ENCODE measurements at places on chromosomes 3 and 15.

DNA sequence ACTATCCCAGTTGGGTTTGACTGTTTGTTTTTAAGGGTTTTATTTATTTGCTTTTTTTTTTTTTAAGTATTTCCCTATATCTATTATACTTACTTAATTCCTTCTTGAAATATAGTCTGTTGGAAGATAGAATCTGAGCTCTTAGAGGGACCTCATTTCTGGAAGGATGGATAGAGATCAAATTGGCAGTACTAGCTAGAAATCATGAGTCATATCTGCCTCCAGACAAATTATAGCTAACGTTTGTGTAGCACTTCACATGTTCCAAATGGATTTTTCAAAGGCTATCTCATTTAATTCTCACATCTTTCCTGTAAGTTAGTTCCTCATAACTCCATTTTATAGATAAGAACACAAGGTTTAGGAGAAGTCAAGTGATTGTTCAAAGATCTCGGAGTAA, 384.7 kb downstream of the ZIC1 start:
- no peak for DNase-seq

- DNase-seq = no peak
These were observed 68.2 kb upstream of the TJP1 start for GRCh38 chr15:29890336-29891095.

GRCh38 chr3:131110087-131110486, 83.4 kb downstream of the NEK11 start:
- peak; percentile 16 for DNase-seq

DNA sequence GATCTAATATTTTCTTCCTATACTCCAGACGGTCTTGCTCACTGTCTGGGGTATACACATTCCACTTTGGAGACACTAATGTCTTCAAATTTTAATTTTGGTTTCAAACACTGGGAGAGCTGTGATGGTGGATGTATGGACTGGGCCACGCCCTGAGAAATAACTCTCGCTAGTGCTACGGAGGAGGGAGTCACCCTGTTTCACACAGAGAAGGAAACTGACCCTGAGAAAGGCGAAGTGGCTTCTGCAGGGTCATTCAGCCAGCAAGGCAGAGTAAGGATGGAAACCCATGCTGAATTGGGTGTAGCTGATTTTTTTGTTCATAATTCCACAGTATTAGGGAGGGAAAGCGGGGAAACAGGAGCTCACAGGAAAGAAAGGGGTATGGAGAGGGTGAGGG, 8.6 kb upstream of the SKIC8 start:
- no peak for DNase-seq

DNA sequence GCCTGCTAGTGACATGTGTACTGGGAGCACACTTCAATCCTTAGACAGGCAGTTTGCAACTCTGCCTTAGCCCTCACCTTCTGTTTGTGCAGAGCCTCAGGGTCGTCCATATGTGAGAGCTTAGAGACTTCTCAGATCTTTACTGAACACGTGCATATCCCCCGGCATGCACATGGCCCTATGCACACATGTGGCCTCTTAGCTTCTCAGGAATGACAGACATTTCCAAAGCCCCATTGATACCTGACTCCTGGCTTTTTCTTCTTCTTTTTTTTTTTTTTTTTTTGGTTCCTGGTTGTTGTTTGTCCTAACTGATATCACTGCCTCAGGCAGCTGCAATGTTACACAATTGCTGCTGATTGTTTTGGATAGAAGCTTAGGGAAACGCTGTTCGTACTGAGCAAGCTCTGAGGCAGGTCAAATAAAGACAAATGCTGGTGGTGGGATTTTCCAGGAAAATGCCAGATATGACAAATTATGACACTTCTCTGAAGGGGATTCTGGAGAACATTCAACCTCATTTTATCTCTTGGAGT, 107.2 kb upstream of the RGMA start:
- no peak for DNase-seq

- DNase-seq = no peak
These were observed 219.6 kb downstream of the EPHA3 start for GRCh38 chr3:89326997-89327396.

GRCh38 chr3:79236496-79236895, 531.3 kb downstream of the ROBO1 start:
- DNase-seq = no peak

DNA sequence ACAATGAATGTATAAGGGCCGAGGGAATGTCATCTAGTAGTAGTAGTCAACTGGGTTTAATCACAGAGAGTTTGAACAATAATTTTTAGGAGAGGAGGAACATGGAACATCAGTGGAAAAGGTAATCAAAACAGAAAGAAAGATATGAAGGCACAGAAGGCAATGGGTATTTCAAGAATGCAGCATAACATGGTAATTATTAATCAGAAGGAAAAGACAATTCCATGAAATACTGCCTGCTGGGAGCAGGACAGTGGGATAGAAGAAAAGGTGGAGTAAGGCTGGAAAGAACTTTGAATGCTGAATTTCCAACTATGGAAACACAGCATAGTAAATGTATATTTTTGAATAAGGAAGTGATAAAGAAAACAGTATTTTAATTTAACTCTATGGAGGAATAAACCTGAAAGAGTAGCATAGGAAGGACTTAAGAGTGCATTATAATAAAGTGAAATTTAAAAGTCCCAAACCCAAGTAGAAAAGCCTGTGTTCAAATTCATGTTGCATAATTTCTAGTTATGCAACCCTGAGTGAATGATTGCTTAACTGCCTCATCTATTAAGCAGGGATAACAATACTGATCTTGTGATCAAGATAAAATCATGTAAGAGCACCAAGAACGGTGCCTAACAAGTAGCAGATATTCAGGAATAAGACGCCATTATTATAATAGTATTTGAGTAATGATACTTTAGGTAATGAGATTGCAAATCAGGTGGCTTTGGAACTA, 357.7 kb downstream of the TBC1D5 start:
- no peak for DNase-seq

GRCh38 chr15:49927189-49927861, 191.7 kb downstream of the ATP8B4 start:
- no peak for DNase-seq

DNA sequence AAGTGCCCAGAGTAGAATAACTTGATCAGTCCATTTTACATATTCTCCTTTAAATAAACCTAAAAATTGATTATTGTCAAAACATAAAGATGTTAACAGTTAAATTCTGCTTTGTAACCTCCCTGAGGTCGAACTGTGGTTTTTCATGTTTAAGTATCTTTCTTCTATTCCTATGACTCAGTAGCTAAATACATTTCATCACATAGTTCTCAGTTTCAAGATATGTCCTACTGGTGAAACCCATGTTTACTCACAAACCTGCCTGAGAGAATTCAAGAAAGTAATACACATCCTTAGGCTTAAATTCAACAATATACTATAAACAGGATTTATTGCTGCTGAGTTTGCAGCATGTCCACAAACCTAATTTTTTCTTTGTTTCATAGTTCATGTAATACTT, 692.9 kb downstream of the ZPLD1 start:
- no peak for DNase-seq

GRCh38 chr3:88810455-88810854, 297.0 kb upstream of the EPHA3 start:
- DNase-seq = no peak

GRCh38 chr15:77481670-77482069, 61.0 kb downstream of the HMG20A start:
- no peak for DNase-seq

GRCh38 chr3:13537909-13538296, 11.0 kb upstream of the FBLN2 start:
- peak; percentile 81 for DNase-seq

- peak; percentile 69 for DNase-seq
These were observed 31.6 kb downstream of the ZDHHC19 start for GRCh38 chr3:196179380-196180308.

DNA sequence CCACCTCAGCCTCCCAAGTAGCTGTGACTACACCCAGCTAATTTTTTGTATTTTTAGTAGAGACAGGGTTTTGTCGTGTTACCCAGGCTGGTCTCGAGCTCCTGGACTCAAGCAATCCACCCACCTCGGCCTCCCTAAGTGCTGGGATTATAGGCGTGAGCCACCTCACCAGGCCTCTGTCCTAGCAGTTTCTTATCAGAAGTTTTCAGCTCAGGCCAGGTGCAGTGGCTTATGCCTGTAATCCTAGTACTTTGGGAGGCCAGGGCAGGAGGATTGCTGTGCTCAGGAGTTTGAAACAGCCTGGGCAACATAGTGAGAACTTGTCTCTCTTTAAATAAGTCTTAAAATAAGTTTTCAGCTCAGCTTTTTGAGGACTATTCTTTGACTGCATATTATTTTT, 48.4 kb downstream of the SGO1 start:
- DNase-seq = no peak

DNA sequence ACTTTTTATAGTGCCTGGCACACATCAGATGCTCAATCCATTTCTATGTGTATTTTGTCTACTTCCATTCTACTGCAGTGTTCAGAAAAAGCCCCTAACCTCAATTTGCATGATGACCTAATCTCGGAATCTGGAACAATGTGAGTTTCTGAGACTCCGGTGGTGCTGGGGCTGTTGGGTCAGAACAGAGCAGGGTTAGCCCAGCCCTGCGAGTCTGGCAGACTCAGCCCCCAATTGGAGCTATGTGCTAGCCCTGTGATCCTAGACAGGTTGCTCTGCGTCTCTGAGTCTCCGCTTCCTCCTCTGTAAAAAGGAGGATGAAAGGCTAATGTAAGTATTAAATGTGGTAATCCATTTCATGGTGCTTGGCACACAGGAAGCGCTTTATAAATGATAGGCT, 95.0 kb upstream of the ICE2 start:
- no peak for DNase-seq

- no peak for DNase-seq
These were observed 369.4 kb downstream of the NR2F2 start for GRCh38 chr15:96699871-96700401.

DNA sequence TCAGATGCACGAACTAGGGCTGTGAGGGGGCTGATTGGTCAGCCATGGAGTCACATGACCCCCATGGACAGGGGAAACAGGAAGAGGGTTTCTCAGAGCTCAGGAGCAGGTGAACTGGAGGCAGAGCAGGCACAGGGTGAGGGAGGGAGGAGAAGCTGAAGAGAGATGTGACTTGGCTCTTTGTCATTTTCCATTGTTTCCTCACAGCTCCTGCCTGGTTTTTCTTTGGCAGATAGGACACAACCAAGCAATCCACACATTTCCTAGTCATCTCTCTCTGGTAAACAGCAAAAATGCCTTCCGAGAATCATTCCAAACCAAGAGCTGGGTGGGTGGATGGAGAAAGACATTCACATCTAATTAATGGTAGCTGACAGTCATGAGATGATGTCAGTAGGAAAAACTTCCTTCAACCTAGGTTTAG, 43.4 kb upstream of the LMCD1 start:
- DNase-seq = no peak

DNA sequence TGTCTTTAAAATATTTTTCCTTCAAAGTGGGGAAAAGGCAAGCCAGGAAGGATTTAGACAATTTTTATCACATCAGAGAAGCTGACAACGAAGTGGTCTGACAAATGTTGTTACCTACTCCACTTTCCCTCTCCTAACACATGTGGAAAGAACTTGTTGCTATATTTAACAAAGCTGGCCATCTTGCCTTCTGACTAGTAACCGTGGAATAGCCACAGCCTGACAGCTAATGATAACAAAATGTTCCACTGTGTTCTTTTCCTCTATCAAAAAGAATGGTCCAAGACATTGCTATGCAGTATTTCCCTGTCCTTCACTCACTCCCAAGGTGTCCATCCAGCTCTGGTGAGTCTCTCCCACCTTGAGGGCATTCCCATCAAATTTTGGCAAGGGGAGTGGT, 481.4 kb upstream of the THBS1 start:
- no peak for DNase-seq

DNA sequence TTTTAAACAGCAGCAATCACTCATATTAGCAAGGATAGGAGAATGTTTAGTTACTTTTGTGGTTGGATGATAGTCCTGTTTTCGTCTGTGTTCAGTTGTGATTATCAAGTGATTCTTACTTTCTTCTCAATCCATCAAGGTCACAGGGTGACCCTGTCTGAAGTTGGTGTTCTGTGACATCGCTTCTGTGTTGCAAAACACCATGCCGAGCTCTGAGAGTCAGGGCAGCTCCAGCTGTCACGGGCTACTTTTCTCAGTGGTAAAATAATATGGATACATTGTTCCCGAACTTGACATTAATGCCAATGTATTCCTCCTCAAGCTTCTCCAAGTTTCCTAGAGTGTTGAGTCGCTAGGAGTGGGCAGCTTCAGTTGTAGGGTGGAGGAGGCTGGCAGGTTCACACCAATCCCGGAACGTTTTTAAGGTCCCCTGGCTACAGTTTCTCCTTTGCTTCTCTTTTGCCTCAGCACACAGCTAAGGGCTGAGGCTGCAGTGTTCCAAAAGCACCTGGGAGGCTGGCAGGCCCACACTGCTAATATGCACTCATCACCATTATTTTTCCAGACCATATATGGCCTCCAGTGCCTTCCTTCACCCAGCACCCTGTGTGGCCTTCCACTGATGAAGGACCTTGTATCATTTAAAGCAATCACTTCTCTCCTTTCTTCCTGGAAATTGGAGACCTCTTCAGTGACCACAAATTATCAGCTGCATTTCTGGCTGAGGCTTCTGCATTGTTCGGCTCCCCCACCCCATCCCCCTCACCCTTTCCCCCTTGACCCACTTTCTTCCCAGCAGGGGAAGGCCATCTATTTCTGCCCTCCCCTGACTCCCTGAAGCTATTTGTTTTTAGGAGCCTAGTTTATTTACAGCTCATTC, 25.8 kb downstream of the COLQ start:
- no peak for DNase-seq

GRCh38 chr3:125177746-125178145, 34.8 kb downstream of the SLC12A8 start:
- DNase-seq = no peak

DNA sequence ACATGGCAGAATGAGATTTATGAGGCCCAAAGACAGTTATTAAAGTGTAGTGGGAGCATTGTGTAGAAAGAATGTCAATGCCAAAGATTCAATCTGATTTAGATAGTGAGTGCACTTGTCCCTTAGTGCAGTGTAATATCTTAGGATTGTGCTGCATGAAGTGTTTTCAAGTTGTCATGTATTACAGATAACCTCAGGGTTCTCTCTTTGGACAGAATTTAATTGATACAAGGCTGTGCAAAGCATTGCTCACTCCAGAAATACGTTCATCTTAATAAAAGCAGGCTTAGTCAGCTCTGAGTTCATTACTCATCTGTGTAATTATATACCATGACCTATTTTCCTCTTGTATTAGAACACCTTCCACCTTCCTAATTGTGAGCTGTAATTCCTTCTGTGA, 16.0 kb upstream of the GPR171 start:
- peak; percentile 84 for DNase-seq

- no peak for DNase-seq
These were observed 58.4 kb downstream of the SLC25A26 start for GRCh38 chr3:66279168-66279567.

GRCh38 chr3:70811880-70812279, 499.4 kb upstream of the MDFIC2 start:
- DNase-seq = no peak

Measured in RWPE1 (cell line).